Kasumi-1 (cell line): ENCODE measurements at places on chromosomes 4 and X.

- no peak for DNase-seq
Measured at GRCh38 chr4:79676705-79677104, 268.7 kb upstream of the GK2 start.

GRCh38 chr4:185209031-185209851, at the start of gene SNX25:
Gene SNX25, plus strand, starts transcription at chr4:185209598. Its CDS starts 229 bp downstream, at chr4:185209827.
- DNase-seq: peak; percentile 59

- DNase-seq: no peak
Measured at GRCh38 chr4:21013501-21013900, 313.2 kb downstream of the PACRGL start.

GRCh38 chr4:125739760-125740159, 425.0 kb downstream of the FAT4 start:
- DNase-seq: no peak

GRCh38 chr4:103019308-103020124, at the start of gene SLC9B1:
Gene SLC9B1, minus strand, starts transcription at chr4:103019705. Its CDS starts 27,994 bp downstream, at chr4:102991711.
- peak; percentile 83 for DNase-seq

- no peak for DNase-seq
Measured at GRCh38 chr4:101366331-101366730, 19.0 kb upstream of the PPP3CA start.

DNA sequence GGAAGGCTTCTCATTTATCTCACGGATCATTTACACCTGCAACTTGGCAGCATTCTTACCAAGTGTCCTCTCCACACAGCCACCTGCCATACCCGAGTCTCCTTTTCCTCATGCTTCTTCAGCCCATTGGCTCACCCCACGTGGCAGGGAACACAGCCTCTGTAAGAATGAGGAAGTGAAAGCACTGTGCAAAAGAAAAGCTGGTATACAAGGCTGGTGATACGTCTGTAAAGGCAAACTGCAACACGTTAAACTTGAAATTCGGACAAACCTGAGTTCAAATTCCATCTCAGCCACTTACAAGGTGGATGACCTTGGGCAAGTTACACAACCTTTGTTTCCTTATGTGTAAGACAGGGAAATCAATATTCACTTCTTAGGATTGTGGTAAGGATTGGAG, 164.0 kb upstream of the RASGEF1B start:
- DNase-seq: peak; percentile 82

DNA sequence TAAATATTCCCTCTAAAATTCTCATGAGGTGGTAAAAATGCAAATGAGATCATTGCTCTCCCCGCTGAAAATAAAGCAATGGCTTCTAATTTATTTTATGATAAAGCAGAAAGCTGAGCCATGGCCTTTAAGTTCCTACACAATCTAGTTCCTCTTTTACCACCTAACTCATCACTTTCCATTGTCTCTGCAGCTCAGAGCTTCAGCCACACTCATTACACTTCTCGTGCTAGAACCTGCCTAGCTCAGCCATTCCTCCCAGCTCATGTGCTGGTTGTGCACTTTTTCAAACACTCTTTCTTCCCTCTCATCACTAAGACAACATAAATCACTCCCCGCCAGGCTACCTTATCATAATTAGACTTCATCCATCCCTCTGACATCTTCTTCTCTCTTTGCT, 1112.1 kb upstream of the PRKX start:
- peak; percentile 32 for DNase-seq

GRCh38 chr4:121842862-121843261, 19.2 kb upstream of the CCNA2 start:
- DNase-seq: no peak

DNA sequence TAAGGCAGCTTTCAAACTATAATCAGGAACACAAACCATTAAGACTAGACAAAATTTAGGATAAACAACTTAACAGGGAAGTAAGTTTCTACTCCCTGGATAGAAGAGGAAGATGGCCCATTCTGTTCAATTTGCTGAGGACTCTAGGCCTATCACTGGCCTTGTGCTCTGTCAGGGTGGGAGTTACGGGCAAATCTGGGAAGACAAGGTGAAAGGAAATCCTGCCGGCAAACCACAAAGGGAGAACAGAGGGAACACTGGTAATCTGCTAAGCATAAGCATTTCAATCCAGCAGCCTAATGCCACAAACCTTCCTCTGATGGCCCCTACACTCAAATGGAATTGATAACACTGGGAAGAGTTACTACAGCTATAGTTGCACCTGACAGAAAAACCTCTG, 8.3 kb downstream of the GPR82 start:
- DNase-seq: no peak

DNA sequence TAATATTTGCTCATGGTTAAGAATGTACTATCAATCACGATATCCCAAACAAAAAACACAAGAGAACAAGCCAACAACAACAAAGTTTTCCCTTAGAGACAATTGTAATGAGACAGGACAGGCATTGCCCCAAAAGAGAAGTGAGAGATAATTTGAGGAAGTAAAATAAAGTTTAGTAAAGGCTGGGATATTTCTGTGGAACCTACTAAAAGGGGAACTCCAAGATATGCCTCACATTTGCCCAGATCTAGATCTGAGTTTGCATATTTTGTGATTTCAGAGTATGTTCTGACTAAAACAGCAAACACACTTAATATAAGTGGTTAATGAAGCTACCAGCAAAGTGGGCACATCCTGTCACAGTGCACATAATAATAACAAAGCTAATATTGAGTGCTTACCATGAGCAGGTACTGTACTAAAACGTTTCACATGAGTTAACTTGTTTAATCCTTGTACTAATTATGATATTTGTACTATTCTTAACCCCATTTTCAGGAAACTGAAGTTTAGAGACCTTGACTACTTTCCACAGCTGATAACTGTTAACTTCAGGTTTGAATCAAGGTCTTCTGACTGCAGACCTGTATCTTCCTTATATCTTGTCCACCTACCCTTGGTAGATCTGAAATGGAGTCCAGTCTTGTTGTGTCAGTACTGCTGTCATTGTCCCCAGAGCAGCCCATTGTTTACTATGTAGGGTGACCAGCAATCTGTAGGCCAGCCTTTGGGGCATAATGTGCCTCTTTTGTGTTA, 26.0 kb upstream of the BMP2K start:
- peak; percentile 92 for DNase-seq

DNA sequence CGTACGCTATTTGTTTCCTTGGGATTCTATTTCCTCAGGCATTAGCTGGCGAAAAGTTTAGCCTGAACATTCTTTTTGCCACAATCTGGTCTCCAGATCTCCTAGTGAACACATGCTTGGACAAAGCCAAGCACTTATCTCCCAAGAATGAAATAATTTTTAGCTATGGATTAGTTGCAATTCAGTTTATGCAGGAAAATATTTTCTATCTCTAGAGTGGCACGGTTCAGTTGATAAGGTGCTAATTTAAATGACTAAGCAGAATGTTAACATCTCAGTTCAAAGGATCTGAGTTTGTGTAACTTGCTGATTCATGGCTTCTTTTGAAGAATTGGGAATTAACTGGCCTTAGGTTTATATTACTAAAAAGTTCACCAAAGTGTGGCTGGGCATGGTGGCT, 58.1 kb upstream of the JADE1 start:
- DNase-seq: no peak

DNA sequence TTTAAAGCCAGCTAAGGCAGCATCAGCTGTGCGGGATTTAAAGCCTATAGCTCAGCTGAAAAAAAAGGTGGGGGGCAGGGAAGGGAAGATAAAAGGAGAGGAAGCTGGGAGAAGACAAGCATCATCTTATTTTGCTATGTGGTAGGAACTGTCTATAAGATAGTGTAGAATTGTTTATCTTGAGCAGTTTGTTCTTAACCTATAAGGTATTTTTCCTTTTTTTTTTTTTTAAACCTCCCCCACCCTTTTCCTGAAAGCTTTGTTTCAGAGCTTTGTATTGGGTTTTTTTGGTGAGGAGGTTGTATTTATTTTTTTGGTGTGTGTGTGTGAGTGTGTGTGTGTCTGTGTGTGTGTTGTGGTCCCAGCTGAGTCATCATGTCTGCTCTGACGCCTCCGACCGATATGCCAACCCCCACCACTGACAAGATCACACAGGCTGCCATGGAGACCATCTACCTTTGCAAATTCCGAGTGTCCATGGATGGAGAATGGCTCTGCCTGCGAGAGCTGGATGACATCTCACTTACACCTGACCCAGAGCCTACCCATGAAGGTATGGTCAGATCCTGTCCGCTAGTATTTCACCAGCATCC, 531 bp downstream of the RUFY3 start:
- DNase-seq: no peak

GRCh38 chr4:151942971-151943370, 182.2 kb upstream of the GATB start:
- DNase-seq: no peak

GRCh38 chr4:40134206-40134917, 62.5 kb upstream of the RHOH start:
- no peak for DNase-seq

GRCh38 chr4:102089850-102090621, 255.2 kb downstream of the SLC39A8 start:
- DNase-seq: no peak

DNA sequence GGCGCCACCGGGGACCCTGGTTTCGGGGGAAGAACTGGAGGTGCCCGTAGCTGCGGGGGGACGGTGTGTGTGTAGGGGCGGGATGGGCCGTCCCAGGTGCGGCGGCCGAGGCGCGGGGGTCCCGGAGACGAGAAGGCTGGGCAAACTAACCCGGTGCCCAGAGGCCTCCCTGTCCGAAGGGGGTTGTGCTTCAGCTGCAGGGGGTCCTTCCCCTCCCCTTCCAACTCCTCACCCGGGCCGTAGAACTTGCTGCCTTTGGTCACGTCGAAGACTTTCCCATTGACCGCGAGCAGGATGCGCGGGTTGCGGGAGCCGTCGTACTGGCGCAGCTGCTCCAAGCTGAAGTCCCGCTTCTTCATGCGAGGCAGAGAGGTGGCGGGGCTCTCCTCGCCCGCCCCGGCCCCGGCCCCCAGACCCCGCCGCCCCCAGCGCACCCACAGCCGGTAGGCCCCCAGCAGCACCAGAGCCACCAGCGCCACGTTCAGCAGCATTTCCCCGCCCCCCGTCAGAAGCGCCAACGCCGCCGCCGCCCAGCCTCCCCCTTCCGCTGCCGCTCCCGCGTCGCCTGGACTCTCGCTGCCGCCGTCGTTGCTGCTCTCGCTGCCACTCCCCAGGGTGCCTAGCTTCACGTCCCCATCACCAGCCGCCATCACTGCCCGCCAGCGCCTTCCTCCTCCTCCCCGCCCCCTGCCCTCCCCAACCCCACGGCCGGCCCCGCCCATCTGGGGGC, at the start of gene PGRMC2:
Gene PGRMC2, minus strand, starts transcription at position 673 of the 730 bp plus-strand sequence. Its CDS starts 23 bp downstream, at position 650.
- peak; percentile 47 for DNase-seq

DNA sequence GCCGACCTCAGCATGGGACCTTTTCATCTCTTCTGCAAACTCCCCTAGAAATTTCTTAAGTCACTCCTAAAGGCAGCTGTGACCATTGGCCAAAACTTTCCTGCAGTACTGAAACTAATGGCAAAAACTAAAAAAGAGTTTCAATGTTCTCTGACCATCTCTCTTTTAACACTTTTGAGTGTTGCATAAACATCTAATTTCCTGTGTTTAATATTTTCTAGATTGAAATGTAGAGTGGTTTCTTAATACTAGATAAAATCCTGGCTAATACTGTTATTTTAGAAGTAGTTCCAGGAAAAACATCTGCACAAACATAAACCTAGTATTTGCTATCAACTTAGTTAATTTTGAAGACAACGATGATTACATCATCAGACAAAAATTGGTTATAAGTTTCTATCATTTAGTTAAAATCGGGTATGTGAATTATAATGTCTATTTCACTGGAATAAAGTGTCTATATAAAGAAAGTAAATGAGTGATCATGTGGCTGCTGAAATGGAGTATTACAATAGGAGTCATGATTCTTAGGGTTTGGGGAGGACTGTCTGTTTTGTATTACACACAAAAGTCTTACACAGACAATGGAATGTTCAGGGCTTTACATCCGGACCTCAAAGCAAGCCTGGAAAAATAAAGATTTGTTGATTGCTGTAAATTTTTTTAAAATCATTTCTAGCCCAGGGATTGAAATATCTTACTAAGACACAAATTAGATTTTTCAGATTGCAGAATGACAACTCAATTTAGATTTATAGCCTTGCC, 1323.4 kb downstream of the C4orf33 start:
- DNase-seq: no peak

- no peak for DNase-seq
Measured at GRCh38 chr4:47466056-47466785, 2.7 kb upstream of the COMMD8 start.

DNA sequence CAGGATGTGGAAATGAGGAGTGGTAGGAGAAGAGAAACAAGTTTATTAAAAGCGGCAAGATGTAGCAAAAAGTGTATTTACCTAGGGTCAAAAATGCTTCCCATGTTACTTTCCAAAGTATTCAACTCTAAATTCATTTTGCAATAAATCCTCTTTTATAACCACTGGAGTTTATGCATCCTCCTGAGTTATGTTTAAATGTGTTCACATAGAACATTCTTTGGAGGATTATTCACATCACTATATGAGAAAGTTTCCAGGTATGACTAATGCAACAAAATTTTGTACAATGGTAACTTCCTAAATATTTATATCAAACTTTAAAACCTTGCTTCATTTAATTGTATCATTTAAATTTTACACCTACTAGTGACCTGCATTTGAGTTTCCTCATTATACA, 870.6 kb upstream of the SLIT2 start:
- no peak for DNase-seq

DNA sequence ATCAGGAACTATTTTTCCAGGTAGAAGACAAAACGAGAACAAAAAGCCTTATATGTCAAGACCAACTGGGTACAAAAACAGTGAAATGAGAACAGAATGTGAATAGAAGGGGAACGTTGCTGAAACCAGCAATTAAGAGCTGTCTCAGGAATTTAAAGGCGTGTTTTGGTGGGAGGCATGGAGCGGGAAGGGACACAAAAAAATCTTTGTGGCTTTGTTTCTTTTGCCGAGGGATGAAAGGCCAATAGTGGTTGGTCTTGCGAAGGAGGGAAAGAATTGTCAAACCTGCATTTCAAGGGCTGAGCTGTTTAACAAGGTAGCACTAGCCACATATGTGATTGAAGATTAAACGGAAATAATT, 103.8 kb downstream of the USP46 start:
- DNase-seq: no peak

DNA sequence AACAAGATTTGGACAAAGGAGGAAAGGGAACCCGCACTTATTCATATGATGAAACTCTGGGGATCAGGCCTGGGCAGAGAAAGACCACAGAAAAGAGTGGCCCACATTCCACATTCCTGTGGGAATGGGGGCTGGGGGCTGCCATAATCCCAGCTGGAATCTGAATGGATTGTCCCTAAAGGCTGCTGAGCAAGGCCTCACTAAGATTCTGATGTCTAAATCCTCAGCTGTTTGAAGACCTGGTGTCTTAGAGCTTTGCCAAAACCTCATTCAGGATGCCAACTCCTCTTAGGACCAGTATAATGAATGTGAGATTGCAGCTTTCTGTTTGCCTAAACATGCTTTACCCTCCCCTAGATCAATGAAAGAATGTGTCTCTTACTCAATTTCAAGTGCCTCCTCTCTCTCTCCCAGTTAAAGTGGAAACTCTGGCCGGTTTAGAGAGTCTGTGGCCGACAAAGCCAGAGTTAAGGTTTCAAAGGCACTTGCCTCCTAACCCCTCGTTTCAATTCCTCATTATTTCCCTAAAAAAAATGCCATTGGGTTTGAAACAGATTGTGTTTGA, 33.3 kb upstream of the GPC4 start:
- DNase-seq: no peak

GRCh38 chrX:25005382-25006185, 10.2 kb downstream of the ARX start:
- DNase-seq: no peak
